T follicular helper cell (primary cell): ENCODE measurements at places on chromosomes 13 and 19.

DNA sequence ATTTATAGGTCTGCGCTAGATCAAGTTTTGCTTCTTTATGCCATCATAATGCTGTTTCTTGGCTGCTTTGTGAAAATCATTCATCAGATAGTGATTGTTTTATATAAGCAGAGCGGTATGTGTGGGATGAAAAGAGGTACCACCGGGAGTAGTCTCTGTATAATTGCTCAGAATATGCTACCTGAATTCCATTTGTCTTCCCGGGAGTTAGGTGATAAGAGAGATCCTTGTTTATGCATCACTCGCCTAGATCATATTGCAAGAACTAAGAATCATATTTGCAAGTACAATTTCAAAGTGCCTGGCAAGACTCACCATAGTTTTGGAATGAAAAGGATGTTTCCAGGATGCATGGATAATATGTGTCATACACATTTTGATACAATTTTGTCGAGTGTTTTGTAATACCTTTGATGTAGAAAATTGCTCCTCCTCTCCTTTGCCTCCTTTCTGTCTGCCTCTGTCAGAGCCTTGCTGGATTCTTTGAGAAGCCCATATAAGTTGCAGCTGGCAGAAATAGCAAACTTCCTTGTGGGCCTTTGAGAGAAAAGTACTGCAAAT is 1306.0 kb upstream of the SLC10A2 start:
- no peak for DNase-seq

- DNase-seq = peak; percentile 92
Measured at GRCh38 chr19:6393074-6393982, at the start of gene GTF2F1. GTF2F1 (minus strand) TSS chr19:6393164; CDS start chr19:6392995, 169 bp downstream.

- no peak for DNase-seq
Measured at GRCh38 chr19:23263870-23264590, 13.8 kb upstream of the ZNF724 start.

DNA sequence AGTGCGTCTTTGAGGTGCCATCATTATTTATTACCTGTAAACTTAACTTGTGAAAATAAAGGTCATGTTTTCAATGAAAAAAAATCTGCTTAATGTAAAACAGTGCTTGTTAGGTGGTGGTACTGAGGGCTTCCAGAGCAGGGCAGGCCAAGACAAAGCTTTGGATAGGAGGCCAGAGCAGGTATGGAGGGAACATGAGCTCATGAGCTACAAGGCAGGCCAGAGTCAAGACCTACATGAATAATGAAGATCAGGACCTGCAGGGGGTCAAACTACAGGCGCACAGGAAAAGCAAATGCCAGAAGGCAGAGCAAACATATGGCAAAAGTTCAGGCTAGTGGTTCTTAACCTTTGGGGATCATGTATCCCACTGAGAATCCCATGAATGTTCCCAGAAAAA is 343.5 kb downstream of the GPC5 start:
- no peak for DNase-seq

GRCh38 chr19:19296953-19297689 is 23.2 kb downstream of the SUGP1 start:
- no peak for DNase-seq

- DNase-seq = peak; percentile 34
Measured at GRCh38 chr19:1512671-1513498, at the start of gene ADAMTSL5. ADAMTSL5 (minus strand) TSS chr19:1513019; CDS start chr19:1510943, 2,076 bp downstream.

- DNase-seq = no peak
Measured at GRCh38 chr13:102935896-102936321, 90.1 kb downstream of the ERCC5 start.

- no peak for DNase-seq
Measured at GRCh38 chr13:30581582-30581981, 36.1 kb upstream of the USPL1 start.
